Bronchial epithelial cell (primary cell): ENCODE measurements at places on chromosomes 4 and X. TPM values are rescaled to one million over a fixed set of nuclear protein-coding genes. Genes with fewer than 3 reads are reported as not detected.

- DNase-seq: peak; percentile 41
Observed at GRCh38 chrX:10028283-10029104, 61.3 kb downstream of the CLDN34 start.

GRCh38 chr4:105541420-105541819, 11.0 kb upstream of the ARHGEF38 start:
- no peak for DNase-seq

DNA sequence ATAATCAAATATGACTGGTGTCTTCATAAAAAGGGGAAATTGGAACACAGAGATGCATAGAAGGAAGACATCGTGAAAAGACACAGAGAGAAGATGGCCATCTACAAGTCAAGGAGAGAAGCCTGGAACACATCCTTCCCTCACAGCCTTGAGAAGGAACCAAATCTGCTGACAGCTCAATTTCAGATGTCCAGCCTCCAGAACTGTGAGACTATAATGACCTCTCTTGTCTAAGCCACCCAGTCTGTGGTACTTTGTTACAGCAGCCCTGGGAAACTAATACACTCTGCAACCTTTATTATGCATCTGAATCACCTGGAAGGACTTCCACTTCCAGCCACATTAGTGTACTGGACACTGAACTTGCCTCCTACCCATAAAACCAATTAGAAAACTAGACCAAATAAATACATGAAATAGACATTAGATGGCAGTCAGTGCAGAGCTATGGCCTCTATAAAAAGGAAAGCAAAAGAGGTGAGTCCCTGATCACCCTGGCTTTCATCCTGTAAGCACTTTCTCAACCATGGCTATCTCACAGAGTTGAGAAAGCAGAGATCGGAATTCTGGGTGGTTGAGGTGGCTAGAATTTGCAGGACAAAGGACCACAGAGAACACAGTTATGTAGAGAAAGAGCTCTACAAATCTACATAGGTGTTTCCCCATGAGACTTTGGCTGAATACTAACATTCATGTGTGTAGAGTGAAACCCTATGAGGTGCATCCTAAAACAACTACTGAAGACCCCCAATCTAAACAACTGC, 25.7 kb downstream of the GAB3 start:
- DNase-seq: no peak

The ARHGAP6 gene
- under 0.01 and 0.38 TPM in 2 replicates for total RNA-seq

The SUV39H1 gene
- 1.2 and 1.3 TPM in 2 replicates for total RNA-seq

The TACR3 gene
- total RNA-seq: not detected in 2 replicates
